ENCODE measurements at places on chromosomes 5 and 9. TPM values are rescaled to one million over a fixed set of nuclear protein-coding genes. Genes with fewer than 3 reads are reported as not detected.
A peak's percentile ranks its signal among the peaks of the same experiment; 100 is the strongest.

- peaks cover 18% of the 10 kb centered on the region for H3K4me1 ChIP-seq
- H3K4me3 ChIP-seq, result no peak overlapping the region
- no peaks in the 10 kb centered on the region for H3K36me3 ChIP-seq
- no peak for DNase-seq
Measured at GRCh38 chr5:180498378-180498777, 4.2 kb downstream of the CNOT6 start.

DNA sequence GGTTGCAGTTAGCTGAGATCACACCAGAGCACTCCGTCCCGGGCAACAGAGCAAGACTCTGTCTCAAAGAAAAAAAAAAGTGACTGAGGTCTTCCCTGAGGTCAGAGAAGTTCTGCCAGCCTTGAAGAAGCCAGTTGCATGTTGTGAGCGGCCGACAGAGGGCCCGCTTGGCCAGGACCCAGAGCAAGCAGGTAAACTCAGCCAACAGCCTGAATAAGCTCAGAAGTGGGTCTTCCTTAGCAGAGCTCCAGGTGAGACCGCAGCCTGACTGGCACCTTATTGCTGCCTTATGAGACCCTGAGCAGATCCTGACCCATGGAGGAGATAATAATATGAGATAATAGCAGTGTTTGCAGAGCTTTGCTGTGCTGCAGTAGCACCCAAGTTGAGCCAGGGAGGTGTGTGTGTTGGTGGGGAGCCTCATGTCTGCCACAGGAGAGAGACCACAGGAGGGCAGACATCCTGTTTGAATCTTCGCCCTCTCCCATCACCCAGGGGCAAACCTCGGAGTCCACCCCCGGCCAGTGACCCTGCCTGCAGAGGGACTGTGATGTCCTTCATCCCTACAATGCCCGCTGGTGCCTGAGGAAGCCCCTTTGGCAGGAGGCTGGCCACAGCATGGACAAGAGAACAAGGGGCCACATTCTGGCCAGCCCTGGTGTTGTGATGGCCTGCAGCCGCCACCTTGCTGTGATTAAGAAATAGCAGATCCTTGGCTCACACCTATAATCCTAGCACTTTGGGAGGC, 10.8 kb upstream of the BARX1 start:
- peaks cover 6% of the 10 kb centered on the region for H3K4me1 ChIP-seq
- H3K27ac ChIP-seq, result no peak overlapping the region

GRCh38 chr5:177588413-177588909, 3.5 kb upstream of the TMED9 start:
- peaks cover 9% of the 10 kb centered on the region for H3K27me3 ChIP-seq
- H3K27ac ChIP-seq, result no peak overlapping the region
- H3K4me3 ChIP-seq, result no peak overlapping the region
- no peak for DNase-seq
- H3K36me3 ChIP-seq, result peaks cover 2% of the 10 kb centered on the region
- H3K4me1 ChIP-seq, result peaks cover 8% of the 10 kb centered on the region

- H3K27ac ChIP-seq, result peak overlapping the region; percentile 82
- H3K4me1 ChIP-seq, result peaks cover 10% of the 10 kb centered on the region
- H3K36me3 ChIP-seq, result peaks cover 12% of the 10 kb centered on the region
Measured at GRCh38 chr5:179858241-179858585, 404 bp downstream of the MRNIP start.

GRCh38 chr5:61002611-61003355, 57.8 kb downstream of the NDUFAF2 start:
- no peaks in the 10 kb centered on the region for H3K27me3 ChIP-seq
- no peak for DNase-seq
- no peaks in the 10 kb centered on the region for H3K4me1 ChIP-seq
- no peak overlapping the region for H3K4me3 ChIP-seq
- no peaks in the 10 kb centered on the region for H3K36me3 ChIP-seq

DNA sequence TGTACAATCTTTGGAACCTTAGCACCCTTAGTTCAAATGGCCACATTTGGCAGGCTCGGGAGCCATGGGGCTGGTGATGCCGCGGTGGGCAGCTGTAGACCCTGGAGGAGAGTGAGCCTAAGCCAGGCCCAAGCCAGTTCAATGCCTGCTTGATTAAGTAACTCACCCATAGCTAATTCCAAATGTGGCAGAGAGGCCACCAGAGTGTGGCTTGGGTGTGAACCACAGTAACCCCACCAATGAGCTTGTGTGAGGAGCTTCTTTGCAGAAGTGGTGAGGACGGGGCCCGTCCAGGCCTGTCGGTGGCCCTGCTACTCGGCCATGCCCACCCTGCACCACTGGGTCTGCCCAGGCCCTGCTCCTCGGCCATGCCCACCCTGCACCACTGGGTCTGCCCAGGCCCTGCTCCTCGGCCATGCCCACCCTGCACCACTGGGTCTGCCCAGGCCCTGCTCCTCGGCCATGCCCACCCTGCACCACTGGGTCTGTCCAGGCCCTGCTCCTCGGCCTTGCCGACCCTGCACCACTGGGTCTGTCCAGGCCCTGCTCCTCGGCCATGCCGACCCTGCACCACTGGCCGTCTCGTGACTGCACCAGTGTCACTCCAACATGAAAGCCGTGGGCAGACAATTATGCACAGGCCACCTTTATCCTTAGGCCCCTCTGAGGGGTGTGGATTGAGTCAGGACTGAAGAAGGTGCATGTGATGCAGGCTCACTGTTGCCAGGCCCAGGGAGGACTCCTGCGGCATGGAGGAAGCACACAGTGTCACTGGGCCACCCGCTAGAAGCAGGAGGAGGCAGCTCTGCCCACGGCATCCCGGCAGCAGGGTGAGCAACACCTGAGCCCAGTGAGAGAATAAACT, 75.4 kb downstream of the MRPL36 start:
- no peak overlapping the region for H3K4me3 ChIP-seq
- no peaks in the 10 kb centered on the region for H3K27me3 ChIP-seq
- H3K27ac ChIP-seq, result no peak overlapping the region
- DNase-seq, result peak; percentile 48
- no peaks in the 10 kb centered on the region for H3K36me3 ChIP-seq
- no peaks in the 10 kb centered on the region for H3K4me1 ChIP-seq

Gene SPAAR
- 13.5 TPM for total RNA-seq

Gene MRPL36
- 29.4 TPM for total RNA-seq

DNA sequence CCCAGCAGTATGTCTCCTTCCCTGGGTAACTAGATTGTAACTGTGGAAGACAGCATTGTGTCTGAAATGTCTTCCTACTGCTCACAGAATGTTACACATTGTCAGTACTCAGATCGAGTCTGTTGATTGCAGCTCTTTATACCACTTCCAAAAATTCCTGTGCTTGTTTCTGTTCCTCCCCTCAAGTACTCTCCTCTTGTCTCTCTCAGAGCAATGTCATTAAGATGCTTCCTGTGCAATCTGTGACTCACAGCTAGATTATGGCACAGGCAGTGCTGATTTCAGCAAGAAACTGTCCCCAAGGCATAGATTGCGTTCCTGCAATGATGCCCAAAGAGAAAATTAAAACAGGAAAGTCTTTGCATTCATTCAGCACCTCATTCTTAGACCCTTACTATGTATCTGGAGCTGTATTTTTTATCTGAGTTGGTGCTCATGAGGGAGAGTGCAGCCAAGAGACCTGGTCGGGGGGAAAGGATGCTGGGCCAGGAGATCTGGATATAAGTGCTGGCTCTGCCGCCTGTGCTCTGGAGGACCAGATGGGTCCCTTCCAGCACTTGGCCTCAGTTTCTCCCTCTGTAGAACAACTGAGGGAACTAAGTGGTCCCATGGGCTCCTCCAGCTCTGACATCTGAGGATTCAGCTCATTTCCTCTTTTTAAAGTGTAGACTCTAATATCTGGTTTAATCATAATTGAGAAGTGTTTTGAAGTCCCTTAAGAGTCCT, 40.8 kb upstream of the GNPDA1 start:
- no peaks in the 10 kb centered on the region for H3K36me3 ChIP-seq
- peak overlapping the region; percentile 5 for H3K27ac ChIP-seq
- DNase-seq, result no peak
- no peak overlapping the region for H3K4me3 ChIP-seq
- H3K4me1 ChIP-seq, result peaks cover 10% of the 10 kb centered on the region

Gene SLC34A3
- total RNA-seq, result 0.23 TPM

DNA sequence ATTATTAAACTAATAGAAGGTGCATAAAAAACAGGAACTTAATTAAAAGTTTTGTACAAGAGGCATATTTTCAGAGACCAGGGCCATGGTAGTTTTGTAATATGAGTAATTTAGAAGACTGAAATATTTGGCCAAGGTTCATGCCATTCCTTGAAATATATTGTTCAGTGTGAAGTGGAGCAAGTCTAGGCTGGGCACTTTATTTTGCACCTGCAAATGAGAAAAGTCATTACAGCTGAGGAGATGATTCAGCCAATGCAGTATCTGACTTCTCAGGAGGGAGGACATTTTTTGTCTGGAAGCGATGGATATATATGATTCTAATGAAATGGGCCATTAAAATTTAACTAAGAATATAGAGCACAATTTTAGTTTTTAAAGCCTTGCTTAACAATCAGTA, 754.0 kb upstream of the ADAMTS16 start:
- H3K27me3 ChIP-seq, result no peaks in the 10 kb centered on the region
- DNase-seq, result no peak
- no peaks in the 10 kb centered on the region for H3K4me1 ChIP-seq

DNA sequence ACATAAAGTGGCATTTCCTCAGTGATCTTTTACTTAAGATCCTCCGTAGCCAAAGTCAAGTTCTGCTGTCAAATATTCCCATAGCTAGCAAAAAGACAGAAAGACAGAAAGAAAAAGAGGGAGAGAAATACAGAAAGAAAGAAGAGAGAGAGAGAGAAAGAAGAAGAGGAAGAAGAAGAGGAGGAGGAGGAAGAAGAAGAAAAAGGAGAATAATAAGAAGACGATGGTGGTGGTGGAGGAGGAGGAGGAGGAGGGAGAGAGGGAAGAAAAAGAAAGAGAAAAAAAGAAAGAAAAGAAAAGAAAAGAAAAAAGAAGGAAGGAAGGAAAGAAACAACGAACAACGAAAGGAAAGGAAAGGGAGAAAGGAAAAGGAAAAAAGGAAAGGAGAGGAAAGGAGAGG, 54.1 kb downstream of the FAT2 start:
- H3K27ac ChIP-seq, result no peak overlapping the region
- no peak overlapping the region for H3K4me3 ChIP-seq

GRCh38 chr5:174664180-174664850, 60.1 kb upstream of the MSX2 start:
- no peaks in the 10 kb centered on the region for H3K36me3 ChIP-seq
- no peak for DNase-seq
- H3K27ac ChIP-seq, result no peak overlapping the region
- no peak overlapping the region for H3K4me3 ChIP-seq
- no peaks in the 10 kb centered on the region for H3K4me1 ChIP-seq
- no peaks in the 10 kb centered on the region for H3K27me3 ChIP-seq

DNA sequence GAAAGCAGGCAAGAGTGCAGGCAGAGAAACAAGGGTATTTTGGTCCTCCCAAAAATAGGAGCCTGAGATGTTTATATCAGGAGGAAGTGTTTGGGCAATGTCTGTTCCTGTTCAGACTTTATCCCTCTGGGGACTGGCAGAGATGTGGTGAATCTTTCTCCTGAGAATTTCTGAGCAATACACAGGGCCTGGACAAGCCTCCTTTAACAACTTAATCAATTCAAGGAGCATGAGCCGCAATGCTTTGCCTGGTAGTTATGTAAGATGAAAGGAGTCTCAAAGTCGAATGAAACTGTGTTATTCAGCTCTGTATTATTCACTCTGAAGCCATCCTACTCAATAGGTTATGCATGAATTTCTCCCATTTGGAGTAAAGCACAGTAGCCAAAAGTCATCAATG, 365.6 kb downstream of the MAN2A1 start:
- no peaks in the 10 kb centered on the region for H3K27me3 ChIP-seq
- H3K4me3 ChIP-seq, result no peak overlapping the region
- H3K4me1 ChIP-seq, result no peaks in the 10 kb centered on the region
- H3K36me3 ChIP-seq, result no peaks in the 10 kb centered on the region
- no peak for DNase-seq

Gene FOXD4L3
- total RNA-seq, result not detected

GRCh38 chr9:35711501-35712428, 20.2 kb downstream of the TLN1 start:
- no peak overlapping the region for H3K4me3 ChIP-seq
- DNase-seq, result no peak
- H3K36me3 ChIP-seq, result peaks cover 100% of the 10 kb centered on the region
